ENCODE measurements at places on chromosomes 4 and X.
A peak's percentile ranks its signal among the peaks of the same experiment; 100 is the strongest.

DNA sequence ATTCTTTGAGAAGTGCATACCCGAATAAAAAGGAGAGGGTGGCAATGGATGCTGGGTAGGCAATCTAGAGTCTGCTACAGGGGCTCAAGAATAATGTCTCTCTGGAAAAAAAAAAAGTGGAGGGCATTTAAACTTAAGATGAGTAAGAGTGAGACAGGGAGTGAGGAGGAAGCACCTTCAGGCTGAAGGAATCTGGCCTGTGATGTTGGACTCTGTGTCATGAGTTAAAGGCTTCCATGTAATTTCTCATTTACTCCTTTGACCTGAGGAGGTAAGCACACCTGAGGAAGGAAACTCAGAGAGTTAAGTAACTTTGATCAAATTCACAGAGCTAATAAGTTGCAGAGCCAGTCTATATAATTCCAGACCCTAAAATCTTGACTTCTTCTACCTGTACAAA is 3.2 kb upstream of the PRKG2 start:
- no peak for DNase-seq

DNA sequence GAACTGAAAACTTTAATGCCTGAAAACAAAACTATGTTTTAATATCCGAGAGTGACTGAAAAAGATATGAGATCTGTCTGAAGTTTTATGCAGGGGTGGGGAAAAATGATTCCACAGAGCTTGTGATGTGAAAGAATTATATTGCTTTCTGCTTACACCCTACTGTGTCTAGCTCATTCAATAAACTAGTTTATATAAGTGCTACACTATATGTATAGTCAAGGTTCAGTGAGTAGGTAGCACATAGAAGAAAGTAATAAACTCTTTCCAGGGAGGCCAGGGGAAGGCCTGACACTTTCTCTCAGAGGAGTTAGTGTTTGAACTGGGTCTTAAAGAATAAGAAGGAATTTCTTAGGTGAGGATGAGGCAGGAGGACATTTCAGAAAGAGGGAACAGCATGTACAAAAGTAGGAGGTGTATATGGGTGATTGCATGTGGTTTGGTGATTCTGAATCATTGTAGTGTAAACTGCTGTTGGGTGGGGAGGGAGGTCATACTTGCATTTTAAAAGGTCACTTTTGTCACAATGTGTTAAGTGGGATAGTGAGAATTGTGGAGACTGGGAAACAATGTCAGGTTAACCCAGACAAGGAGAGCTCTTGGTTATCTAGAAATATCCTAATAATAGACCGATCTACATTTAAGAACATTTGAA is 25.1 kb upstream of the TEX13D start:
- no peak for DNase-seq

DNA sequence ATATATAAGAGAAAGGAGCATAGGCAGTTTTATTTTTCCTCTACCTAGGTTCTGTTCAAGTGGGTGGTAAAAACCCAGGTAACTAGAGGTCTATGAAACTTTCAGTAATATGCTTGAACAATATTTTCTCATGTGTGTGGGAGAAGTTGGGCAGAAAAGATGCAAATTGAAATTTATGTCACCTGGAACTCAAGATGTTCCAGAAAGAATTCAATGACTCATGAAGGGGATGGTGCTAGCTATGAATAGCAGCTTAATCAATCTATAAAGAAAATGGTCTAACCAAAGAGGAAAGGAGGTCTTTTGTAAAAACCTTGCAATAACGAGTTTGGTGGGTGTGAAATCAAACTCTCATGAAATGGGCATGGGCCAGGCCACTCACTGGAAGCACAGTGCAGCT is 263.8 kb downstream of the INPP4B start:
- no peak for DNase-seq

- no peak for DNase-seq
Measured at GRCh38 chr4:18566970-18567799, 545.6 kb upstream of the LCORL start.

DNA sequence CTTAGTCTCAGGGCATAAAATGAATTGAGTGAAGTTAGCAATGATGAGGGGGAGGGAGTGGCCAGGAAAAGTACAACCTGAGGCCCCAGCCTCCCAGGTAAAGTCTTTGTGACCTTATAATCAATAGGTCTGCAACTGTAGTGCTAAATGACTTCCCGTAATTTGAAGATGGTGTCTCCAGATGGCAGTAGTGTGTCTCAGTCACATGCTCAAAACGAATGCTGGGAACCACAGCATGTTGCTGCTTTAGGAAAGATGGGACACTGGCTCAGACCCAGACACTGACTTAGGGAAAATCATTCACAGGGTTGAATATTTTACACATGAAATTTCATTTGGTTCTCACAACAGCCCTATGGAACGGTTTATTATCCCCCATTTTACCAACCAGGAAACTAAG is 10.3 kb downstream of the SRPX2 start:
- no peak for DNase-seq

- DNase-seq = no peak
Measured at GRCh38 chr4:150318971-150319370, 240.7 kb downstream of the DCLK2 start.

DNA sequence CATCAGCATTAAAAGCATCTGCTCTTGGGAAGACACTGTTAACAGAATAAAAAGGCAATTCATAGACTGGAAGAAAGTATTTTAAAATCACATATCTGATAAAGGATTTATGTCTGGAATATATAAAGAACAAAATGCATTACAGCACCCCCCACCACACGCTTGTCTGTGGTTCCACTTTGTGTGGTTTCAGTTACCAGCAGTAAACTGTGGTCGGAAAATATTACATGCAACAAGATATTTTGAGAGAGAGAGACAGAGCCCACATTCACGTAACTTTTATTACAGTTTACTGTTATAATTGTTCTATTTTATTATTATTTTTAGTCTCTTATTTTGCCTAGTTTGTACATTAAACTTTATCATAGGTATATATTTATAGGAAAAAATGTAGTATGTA is 21.2 kb upstream of the PDE6B start:
- no peak for DNase-seq

DNA sequence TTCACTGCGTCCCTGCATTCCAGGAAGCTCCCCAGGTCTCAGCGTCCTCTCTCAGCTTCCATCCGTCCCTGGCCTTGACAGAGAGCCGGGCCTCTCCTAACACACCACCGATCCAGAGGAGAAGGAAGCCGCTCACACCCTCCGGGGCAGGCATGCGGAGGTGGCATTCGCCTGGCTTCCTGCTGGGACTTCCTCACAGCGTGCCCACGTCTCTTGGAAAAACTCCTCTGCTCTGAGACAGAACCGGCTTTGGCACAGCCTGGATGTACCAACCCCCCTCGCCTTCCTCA is 3.2 kb downstream of the CTAG2 start:
- DNase-seq = no peak

DNA sequence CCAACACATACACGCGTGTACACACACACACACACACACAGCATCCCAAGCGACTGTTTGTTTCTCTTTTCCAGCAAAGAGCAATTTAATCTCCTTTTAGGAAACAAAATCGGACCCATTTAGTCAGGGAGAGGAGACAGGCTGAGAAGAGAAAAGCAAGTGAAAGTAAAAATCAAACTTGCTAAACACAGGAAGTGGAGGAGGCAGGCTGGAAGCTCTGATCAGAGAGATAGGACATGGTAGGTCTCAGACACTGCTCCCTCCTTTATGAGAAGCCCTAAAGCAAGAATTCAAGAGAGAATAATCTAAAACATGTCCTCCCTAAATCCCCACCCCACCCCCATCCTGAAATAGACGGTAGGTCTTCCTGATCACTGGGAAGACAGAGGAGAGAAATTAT is 62.3 kb downstream of the GPC3 start:
- no peak for DNase-seq

DNA sequence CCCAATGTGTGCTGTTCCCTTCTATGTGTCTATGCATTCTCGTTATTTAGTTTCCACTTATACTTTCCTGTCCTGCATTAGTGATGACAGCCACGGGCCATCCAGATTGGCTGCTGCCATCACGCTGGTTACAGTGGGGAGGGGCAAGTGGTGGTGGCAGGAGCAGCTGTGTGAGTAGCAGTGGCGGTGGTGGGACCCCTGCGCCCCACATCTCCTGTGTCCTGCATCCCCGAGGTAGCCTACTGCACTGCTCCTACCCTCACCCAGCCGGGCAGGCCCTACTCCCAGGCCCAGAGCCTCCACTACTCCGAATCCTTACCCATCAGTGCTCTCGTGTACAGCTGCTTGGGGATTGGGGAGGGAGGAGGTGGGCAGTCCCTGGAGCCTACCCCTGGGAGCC is 798.7 kb upstream of the AGA start:
- DNase-seq = no peak

DNA sequence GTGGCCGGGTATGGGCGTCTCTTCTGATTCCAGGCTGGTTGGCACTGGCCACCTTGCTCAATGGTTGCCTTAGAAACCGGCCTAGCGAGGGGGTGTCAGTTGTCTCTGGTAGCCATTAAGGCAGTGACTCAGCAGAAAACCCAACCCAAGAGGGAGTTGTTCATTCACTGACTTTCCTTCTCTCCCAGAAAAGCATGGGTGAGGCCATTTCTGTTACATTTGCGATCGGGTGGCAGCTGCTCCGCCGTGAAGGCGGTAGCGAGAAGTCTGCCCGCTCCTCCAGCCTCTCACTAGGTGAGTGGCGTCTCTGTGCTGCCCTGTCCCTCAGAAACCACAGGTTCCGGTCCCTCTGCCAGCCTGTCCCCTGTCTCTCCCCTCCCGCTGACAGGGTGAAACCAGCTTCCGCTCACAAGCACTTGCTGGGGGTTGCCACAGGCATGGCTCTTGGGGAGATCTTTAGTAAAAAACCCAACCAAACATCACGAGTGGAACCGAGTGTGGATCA is 17.4 kb downstream of the IRAK1 start:
- no peak for DNase-seq

- no peak for DNase-seq
Measured at GRCh38 chrX:37854148-37854547, 6.8 kb upstream of the DYNLT3 start.

GRCh38 chr4:96035727-96036126 is 195.8 kb downstream of the PDHA2 start:
- no peak for DNase-seq

DNA sequence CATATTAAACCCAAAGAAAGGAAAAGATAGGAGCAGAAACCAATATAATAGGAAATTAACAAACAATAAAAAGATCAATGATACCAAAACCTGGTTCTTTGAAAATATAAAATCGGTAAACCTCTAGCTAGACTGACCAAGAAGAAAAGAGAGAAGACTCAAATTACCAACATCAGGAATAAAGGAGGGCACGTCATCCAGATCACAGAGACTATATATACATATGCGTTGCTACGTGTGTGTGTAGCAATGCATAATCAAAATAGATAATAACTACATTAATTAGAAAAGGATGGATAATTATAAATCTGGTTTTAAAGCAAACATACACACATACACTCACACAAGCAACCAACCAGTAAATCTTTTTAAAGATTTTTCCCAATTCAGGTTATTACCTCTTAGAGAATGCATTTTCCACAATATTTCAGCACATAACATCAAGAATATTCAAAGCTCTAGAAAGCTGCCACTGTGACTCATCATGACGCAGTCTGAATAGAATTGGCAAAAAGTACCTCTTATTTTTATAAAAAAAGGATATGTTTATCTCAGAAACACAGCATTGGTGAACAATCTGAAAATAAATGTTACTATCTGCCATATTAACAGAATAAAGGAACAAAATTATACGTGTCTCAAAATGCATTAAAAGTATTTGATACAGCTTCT is 41.4 kb upstream of the USP9X start:
- DNase-seq = no peak

DNA sequence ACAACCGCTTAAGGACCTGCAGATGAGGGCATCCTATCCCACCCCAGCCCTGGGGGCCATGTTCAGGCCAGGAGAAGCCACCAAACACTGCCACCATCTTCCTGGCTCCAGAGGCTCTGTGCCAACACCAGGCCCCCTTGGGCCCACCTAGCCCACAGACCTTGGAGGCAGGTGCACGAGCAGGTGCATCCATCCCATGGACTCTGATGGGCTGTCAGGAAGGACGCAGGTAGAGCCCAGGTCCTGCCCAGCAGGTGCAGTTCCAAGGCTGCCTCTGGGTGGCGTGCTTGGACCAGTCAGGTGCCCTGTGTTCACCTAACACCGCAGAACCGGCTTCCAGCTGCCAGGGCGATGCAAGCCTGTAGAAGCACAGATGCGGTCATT is 22.8 kb upstream of the PDE6B start:
- no peak for DNase-seq

GRCh38 chrX:69045616-69046345 is 119.5 kb downstream of the PJA1 start:
- no peak for DNase-seq

- peak; percentile 52 for DNase-seq
Measured at GRCh38 chr4:168859888-168860694, 150.0 kb downstream of the CBR4 start.

- no peak for DNase-seq
Measured at GRCh38 chr4:128355305-128355704, 67.7 kb upstream of the PGRMC2 start.

- no peak for DNase-seq
Measured at GRCh38 chrX:78513971-78514738, 145.0 kb downstream of the RTL3 start.

GRCh38 chrX:13088156-13088487 is 43.7 kb upstream of the FAM9C start:
- no peak for DNase-seq

DNA sequence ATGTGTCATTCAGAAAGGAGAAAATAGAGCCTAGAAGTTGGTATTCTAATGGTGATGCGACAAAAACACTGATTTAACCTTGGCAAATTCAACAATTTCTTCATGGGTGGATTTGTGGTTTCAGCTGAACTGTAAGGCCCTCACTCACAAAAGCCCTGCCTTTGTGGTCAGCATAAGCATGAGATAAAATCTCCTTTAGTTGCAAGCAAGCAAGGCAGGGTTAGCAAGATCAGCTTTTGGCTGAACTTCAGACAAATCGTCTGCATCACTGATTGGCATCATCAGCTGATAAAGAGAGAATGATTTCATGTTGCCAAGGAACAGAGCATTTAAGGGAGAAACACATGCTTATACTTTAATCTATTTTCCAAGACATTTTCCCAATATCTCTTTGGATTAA is 2582.2 kb downstream of the PCDH7 start:
- DNase-seq = peak; percentile 97

- DNase-seq = no peak
Measured at GRCh38 chrX:53287493-53288138, 6.2 kb upstream of the IQSEC2 start.

DNA sequence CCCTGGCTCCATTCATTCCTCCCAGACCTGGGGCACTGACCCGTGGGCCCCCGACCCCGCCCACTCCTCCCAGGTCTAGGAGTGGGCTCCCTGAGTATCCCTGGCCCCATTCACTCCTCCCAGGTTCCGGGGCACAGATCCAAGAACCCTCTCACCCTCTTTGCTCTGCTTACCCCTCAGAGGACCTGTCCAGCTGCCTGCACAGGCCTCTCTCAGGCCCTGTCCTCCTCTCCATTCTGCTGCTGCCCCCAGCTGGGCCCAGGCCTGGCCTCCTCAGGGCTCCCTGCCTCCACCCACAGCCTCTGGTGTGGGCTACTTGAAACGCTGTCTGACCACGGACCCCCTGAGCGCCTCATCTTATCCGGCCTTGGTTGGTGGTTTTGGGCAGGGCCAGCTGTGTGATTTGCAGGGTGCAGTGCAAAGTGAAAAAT is 217.7 kb upstream of the PSAPL1 start:
- DNase-seq = no peak

GRCh38 chrX:109440475-109440874 is 41.4 kb downstream of the GUCY2F start:
- no peak for DNase-seq

All from retinal pigment epithelial cell (primary cell).